ENCODE measurements at places on chromosomes 13 and 19.

- DNase-seq: no peak
Observed at GRCh38 chr13:45880242-45880641, 28.7 kb upstream of the SIAH3 start.

- DNase-seq: no peak
Observed at GRCh38 chr19:4678881-4679790, 9.0 kb upstream of the MYDGF start.

DNA sequence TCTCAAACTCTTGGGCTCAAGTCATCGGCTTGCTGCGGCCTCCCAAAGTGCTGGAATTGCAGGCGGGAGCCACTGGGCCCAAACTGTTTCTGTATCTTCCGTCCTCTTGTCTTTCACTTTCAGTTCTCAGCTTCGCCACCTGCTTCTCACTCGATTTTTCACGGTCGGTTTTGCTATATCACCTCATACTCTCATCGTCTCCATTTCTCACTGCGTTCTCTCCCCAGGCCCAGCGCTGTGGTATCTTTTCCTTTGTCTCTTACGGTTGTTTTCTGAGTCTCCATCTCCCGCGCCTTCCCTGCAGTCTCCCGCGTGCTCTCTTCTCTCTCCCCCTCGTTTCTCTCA is 14.9 kb downstream of the SSC5D start:
- no peak for DNase-seq

DNA sequence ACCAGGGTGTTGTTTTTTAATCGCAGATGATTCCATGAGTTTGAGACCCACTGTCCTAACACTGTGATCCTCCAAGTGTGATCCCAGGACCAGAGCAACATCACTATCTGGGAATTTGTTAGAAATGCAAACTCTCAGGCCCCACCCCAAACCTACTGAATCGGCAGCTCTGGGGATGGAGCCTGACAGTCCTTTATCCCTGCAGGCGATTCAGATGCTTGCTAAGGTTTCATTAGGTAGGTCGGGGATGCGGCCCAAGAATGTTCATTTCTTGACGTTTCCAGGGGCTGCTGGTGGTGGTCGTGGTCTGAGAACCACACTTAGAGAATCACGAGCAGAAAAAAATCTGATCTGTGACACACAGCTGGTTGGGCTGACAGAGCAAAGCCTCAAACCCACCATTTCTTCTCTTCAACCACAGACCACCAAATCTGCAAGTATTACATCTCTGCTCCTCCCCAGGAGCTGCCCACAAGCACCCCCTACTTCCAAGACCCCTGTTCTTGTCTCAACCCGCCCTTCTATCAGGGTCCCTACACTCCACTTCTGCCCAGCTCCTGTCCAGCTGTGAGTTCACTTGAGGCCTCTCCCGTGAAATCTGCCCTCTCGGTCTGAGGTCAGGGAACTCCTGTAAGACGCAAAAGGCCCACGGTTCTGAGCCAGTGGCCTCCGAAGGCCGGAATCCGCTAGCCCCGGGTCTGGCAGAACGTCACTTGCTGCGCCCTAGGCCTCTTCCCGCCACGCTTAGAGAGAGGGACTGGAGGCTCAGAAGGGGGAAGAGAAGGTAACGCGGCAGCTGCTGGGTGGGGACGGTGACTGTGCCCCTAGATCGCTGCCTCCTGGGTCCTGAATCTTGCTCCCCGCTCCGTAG is 1.1 kb upstream of the FARP1 start:
- DNase-seq: peak; percentile 48

DNA sequence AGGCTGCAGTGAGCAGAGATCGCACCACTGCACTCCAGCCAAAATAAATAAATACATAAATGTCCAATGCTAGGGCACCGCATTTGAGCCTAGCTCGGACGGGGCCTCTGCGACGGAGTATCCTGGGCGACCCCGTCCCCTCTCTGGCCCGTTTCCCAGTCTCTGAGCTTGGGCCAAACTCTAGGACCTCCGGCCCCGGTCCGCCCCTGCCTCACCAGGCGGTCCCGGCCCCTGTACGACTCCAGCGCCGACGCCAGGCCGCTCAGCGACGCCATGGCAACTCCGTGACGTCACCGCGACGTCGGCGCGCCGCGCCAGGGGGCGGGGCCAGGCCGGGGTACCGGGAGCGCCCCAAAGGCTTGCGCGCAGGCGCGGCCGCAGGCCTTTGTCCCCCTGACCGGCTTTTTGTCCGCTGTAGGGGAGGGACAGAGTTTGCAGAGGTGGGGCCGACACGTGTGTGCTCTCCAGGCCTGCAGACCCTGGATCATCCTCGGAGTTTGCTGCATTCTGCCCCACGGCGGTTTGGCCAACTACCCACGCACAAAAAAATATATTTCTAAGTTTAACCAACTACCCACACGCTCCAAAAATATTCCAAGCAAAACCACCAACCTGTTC is at the start of gene PEX11G:
Gene PEX11G, minus strand, starts transcription at position 300 of the 618 bp plus-strand sequence. Its CDS starts 25 bp downstream, at position 275.
- peak; percentile 74 for DNase-seq

DNA sequence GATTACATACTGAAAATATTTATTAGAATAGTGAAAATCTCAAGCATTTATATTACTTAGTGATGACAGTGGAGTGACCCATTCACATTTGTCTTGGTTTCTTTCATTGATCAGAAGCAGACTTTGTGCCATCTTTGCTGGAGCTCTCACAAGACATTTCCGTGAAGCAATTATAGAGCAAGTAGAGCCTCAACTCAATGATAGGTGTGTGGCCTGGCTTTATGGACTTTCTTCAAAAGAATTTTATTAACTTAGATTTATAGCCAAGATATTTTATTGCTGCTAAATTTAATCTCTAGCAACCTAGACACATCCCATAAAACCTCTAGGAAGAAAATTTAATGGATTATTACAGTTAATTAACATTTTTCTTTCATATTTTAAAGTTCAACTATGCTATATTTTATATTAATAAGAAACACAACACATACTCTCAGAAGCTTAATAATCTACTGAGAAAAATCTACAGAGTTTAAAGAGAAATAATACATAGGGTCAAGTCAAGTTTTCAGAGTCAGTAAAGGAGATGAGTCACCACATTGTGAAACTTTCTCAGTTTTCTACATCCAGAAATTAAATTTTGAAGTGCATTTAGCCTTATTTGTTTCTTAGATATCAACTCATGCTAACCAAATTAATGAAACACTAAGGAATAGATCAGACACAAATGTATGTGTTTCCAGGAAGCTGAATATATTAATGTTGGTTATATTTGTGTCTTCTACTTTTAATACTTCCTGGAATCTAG is 160.5 kb downstream of the LACC1 start:
- no peak for DNase-seq

DNA sequence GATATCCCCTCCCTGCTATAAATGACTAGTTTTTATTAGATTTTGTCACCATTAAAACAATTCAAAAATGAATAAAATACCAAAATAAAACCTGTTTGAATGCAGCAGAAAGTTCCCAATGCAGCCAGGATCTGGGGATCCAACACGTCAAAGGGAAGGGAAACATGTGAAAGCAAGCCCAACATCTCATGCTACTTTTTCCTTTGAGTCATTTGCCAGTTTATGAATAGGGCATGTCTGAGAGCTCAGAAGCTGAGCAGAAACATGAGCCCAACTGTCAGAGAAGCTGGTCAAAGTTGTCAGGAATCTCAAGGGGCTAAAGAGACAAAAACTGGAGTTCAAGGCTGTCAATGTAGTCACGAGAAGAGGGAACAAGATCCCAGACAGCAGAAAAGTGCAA is 526.4 kb downstream of the KLF5 start:
- no peak for DNase-seq

DNA sequence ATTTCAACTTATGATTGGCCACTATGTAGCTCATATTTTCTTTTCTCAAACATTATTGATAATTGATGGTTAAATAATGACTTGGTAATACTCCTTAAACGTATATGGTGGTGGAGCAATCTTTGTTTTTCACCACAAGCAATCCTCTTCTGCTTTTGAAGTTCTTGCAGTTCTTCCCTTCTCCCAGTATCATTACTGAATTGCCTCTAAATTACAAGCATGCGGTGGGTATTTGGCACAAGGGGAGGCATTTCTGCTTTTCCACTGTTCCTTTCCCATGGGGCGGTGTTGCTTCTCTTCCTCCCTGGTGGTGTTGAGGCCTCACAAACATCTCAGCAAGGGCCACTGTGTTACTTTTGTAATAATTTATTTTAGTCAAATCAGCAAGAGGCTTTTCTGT is 234.4 kb upstream of the RXFP2 start:
- no peak for DNase-seq

GRCh38 chr13:32731576-32731975 is 145.3 kb downstream of the PDS5B start:
- no peak for DNase-seq

DNA sequence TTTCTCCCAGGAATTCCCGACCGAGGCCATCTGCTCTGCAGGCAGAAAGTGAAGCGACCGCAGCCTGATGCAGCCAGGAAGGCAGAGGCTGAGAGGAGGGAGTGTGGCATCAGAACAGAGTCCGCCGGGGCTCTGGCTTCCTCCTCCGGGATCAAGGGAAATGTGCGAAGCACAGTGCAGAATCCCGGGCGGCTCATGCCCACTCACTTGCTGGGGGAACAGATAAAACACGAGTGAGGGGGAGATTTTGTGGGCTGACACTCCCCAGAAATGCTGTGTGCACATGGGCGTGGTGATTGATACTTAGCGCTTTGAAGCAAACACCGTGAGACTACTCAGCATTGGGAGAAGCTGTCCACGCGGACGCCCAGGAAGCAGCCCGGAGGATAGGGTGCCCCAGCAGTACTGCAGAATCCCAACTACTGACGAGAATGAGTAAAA is 75.3 kb upstream of the POMP start:
- no peak for DNase-seq

DNA sequence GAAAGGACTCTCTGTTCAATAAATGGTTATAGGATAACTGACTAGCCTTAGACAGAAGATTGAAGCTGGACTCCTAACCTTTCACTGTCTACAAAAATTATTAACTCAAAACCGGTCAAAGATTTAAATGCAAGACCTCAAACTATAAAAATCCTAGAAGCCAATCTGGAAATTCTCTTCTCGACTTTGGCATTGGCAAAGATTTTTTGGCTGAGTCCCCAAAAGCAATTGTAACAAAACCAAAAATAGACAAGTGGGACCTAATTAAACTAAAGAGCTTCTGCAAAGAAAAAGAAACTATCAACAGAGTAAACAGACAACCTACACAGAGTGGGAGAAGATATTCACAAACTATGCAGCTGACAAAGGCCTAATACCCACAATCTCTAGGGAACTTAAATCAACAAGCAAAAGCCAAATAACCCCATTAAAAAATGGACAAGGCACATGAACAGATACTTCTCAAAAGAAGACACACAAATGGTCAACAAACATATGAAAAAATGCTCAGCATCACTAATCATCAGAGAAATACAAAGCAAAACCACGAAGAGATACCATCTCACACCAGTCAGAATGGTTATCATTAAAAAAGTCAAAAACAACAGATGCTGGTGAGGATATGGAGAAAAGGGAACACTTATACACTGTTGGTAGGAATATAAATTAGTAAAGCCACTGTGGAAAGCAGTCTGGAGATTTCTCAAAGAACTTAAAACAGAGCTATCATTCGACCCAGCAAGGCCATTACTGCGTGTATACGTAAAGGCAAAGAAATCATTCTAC is 266.3 kb downstream of the DNAJC15 start:
- DNase-seq: no peak

- no peak for DNase-seq
Observed at GRCh38 chr13:109241160-109241559, 545.2 kb downstream of the IRS2 start.

- no peak for DNase-seq
Observed at GRCh38 chr13:31767175-31767900, 28.0 kb downstream of the RXFP2 start.

- no peak for DNase-seq
Observed at GRCh38 chr19:1488282-1488601, 1.9 kb downstream of the PCSK4 start.

DNA sequence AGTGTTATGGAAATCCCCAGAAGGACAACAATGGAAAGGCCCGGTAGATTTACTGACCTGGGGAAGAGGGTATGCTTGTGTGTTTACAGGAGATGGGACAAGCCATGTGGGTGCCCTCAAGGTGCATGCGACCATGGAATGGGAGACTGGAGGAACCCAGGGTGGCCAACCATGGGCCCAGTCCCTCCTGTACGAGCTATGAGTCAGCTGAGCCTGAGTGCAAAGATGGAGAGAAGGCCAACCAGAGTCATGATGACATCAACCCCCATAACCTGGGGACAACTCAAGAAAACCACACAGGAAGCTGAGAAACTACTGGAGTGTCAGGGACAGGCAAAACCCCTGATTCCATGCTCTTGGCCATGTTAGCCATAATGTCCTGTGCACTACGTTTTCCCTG is 7.8 kb downstream of the ZNF350 start:
- no peak for DNase-seq

GRCh38 chr19:2610637-2611482 is 91.6 kb downstream of the GNG7 start:
- peak; percentile 69 for DNase-seq

GRCh38 chr13:61777271-61777670 is 361.6 kb upstream of the PCDH20 start:
- DNase-seq: no peak

Measured in SK-N-DZ (cell line).